LoVo (cell line): ENCODE measurements at places on chromosomes 5 and 9.

DNA sequence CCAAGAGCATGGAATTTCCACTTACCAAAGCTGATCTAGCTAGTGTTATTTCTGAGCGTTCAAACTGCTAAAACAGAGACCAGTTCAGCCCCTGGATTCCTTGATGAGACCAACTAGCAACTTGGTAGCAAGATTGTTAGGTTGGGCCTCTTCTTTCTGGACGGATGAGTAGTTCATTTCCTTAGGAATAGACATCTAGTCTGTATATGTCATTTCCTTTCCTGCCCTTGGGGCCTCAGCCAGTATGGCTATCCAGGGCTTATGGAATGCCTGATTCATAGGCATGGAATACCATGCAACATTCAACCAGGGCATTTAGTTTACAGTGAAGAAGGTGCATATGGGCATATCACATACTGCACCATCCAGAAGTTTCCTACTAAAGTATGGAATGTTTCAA is 14.5 kb upstream of the LPAR1 start:
- no peak for DNase-seq

DNA sequence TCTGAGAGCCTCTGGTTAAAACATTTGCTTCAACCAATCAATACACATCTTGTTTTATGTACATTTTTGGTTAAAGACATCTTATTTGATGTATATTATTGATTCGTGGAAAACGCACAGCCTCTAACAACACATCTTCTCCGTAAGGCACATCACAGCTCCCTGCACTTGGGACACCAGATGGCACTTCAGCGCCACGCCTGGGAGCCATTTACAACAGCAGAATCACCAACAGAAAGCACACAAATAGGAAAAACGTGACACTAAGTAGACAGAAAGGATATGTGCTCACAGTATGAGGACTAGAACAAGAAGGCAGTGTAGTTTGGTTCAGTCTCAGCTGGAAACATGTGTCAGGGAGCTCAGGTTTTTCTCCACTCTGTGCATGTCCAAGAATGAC is 199.7 kb downstream of the ROR2 start:
- DNase-seq: no peak

- no peak for DNase-seq
Measured at GRCh38 chr5:75469017-75469416, 42.4 kb downstream of the CERT1 start.

- no peak for DNase-seq
Measured at GRCh38 chr9:86246752-86247161, 12.7 kb downstream of the C9orf153 start.

GRCh38 chr5:35360671-35361070 is 130.4 kb upstream of the PRLR start:
- DNase-seq: no peak

- no peak for DNase-seq
Measured at GRCh38 chr5:157710882-157711281, 20.3 kb upstream of the THG1L start.

DNA sequence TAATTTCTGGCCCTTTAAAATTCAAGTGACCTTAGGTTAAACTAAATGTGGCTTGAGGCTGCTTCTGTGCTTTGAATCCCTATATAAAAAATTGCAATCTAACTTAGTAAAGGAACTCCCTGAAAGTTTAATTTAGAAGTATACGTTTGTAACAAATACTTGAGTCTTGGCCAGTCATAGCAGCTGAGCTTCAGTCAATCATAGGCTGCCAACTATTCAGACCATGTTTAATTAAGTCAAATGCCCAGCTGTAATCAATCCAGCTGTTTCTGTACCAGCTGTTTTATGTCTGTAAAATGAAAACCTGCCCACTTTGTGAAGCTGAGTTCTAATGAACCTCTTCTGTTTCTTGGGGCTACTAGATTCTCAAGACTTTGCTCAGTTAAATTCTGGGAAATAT is 760.1 kb downstream of the MAT2B start:
- DNase-seq: no peak

DNA sequence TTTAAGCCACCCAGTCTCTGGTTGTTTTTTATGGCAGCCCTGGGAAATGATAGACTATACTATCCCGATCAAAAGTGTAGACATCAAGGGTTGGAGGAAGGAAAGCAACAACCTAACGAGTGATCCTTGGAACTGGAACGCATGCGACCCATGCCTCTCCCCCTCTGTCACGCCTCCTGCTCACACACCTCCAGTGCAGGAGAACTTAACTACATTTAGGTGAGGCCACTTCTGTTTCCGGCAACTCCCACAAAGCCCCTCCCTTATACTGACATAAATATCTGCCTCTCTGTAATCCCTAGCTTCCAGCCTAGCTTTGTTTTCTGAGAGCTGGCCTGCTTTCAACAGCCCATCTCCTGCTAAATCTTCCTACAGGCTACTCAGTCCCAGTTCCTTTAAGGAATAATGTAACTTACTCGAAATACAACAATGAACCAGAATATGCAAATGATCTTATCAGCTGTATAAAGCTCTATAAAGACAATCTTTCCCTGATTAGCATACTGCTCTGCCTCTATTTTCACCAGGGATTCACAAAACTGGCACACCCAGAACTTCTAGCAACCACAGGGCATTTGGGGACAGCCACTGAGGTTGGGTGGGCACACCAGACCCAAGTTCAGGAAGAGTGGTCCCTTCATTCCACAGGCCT is 73.9 kb downstream of the GABBR2 start:
- DNase-seq: no peak

DNA sequence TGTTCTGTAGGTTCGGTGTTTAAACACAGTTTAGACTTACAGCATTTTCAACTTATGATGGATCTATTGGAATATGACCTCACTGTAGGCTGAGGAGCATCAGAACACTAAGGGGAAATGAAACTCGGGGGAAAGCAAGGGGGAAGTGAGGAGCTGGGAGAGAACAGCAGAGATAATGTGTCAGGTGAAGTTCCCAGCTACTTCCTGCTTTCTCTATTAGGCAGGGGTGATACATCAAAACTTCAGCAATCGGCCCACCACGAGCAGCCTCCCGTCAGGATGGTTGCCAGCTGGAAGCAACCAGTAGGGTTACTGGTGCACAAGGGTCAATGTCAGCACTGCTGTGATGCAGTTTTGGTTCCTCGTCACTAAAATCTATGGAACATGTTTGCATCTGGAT is 34.3 kb downstream of the FAT2 start:
- no peak for DNase-seq

- no peak for DNase-seq
Measured at GRCh38 chr5:129249886-129250285, 155.3 kb downstream of the ISOC1 start.

DNA sequence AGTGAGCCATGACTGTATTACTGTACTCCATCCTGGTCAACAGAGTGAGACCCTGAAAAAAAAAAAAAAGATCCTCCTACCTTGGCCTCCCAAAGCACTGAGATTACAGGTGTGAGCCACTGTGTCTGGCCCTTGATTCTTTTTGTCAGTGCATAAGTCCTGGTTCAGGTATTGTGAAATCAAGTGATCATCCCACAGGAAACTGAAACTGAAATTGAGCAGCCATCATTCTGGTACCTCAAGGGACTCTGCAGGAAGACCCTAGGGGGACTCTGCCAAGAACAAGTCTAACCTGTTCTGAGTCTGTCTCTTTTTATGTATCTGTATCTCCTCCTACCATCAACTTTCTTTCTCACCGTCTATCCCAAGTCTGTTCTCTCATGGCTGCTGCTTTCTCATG is 1.9 kb upstream of the DCAF10 start:
- DNase-seq: no peak

DNA sequence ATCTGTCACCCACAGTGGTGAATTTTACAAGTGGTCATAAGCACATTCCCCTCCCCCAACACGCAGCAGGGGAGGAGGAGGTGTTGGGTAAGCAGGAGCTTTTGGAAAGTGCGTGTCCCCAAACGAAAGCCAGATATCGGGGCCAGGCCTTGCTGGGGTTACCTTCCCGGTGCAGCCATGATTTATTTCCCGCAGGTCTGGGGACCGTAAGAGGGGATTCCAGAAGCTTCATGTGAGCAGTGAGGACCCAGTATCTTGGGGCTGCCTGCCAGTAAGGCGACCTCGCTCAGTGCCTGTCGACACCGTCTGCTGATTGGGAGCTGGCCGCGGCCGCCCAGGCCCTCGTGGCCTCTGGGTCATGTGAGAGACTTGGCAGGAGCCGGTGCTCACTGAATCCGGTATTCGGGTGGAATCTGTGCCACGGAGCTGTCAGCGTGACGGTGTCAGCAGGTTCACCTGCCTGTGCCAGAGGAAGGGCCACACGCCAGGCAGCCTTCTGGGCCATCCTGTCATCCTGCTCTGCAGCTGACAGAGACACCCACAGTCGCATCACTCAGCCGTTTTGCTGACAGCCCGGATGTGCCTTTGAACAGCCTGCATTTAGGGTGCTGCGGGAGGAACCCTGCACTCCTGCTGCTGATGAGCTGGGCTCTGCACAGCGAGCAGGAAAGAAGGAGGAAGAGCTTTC is 37.3 kb downstream of the SEC61B start:
- no peak for DNase-seq

DNA sequence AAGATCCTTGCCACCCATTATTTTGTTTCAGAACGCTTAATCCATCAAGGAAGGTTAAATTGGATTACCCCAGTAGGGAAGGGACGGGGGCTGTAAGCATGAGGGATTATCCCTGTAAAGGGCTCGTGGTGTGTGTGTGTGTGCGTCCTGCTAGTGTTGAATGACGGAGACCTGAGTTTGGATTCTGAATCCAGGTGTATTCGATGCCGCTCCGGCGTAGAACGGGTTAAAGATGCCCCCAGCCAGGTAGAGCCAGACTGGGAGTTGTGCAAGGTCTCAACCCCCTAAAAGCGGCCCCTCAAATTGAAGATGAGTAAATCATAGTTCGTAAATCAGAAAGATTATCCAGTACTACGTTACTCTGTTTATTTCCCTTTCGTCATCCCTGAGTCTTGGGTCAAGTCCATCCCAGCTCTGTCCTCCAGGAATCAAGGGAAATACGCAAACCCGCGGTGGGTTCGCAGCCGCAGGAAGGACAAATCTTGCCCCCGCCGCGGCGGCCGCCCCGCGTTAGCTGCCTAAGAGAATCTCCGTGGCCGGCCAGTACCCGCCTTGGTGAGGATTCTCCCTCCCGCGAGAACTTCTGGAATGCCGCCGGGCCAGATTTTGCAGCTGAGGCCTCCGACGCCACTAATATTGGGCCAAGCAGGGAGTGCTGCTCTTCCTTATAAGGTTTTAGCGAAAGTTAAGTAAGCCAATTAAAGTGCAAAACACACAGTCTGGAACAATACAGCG is 586 bp upstream of the MTAP start:
- peak; percentile 82 for DNase-seq

GRCh38 chr5:52794519-52794918 is 6.8 kb downstream of the ITGA1 start:
- no peak for DNase-seq

GRCh38 chr9:134624621-134625181 is 16.9 kb upstream of the COL5A1 start:
- DNase-seq: peak; percentile 11

GRCh38 chr5:123434796-123435195 is 11.6 kb upstream of the CEP120 start:
- no peak for DNase-seq

GRCh38 chr5:104513640-104514072 is 951.1 kb upstream of the NUDT12 start:
- no peak for DNase-seq

- DNase-seq: no peak
Measured at GRCh38 chr9:27086818-27087680, 22.0 kb upstream of the TEK start.

DNA sequence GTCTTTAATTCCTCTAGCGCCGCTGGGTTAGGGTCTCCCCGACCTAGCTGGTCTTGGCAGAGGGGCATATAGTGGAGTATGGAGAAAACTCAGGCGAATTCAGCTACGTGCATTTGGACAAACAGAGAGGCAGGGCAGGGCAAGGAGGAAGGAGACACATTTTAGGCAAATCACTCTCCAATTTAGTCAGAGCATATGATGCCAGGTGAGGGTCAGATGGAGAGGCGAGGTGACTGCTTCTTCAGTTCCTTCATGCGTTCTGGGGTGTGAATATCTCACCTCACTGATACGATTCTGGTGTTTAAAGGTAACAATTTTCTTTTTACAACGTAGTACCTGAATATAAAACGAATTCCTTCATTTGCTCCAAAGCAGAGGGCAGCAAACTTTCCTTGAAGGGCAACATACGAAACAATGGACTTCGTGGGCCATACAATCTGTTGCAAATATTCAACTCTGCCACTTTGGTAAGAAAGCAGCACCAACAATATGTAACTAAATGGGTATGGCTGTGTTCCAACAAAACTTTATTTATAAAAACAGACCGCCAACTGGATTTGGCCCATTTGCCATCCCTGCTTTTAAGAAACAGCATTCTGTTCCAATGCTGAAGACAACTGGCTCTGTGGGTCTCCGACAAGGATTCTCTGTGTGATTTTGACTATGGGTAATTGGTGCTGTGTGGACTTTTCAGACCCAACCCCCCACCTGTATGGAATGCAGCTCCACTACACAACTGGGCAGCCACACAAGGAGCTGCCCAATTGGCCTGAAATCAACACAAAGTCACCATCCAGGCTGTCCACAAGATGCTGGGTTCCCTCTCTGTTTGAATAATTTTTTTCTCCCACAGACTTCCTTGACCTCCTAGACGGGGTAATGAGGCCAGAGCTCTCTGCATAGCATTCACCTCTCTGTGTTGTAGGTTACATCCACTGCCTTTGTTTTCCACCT is 53.8 kb downstream of the RAPGEF1 start:
- no peak for DNase-seq

- no peak for DNase-seq
Measured at GRCh38 chr5:177474002-177474476, 605 bp upstream of the DBN1 start.

DNA sequence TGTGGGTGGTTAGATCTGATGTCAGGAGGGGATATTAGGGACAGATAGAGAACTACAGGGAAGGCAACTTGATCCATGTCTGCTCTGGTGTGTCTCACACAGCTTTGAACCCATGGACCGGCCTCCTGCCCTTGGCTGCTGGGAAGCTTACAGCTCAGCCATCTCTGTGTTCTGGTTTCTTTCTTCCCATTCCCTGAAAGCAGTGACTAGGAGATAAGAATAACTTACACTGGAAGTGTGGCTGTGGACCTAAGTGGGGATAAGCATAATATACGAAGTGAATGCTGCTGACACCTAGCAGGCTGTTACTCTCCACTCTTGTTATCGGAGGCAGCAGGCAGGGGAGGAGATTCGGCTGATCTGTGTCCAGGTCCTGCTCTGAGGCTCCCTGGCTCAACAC is 282.3 kb upstream of the TUT7 start:
- DNase-seq: no peak

DNA sequence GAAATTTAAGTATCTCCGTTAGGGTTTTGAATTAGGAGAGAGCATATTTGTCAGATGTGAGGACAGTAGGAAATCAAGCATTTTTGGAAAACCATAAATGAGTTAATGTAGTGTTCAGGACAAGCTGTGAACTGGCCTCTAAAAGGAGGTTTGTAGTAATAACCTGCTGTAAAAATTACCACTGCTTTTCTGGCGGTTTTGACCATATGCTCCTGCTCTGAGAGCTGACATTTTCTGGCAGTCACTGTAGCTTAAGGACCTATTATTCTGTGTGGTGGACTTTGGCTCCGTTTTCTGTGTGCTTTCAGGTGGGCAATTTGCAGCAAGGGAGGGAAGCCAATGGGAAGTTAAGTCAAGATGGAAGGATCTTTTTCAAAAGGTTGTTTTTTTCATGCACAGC is 111.1 kb downstream of the SGCD start:
- no peak for DNase-seq

GRCh38 chr9:116686693-116687073 is 422 bp upstream of the TRIM32 start:
- DNase-seq: no peak

GRCh38 chr9:129761901-129762369 is 9.1 kb upstream of the PTGES start:
- DNase-seq: peak; percentile 46
